Progenitor cell of endocrine pancreas (in vitro differentiated cells): ENCODE measurements at places on chromosomes 5 and 9. TPM values are rescaled to one million over a fixed set of nuclear protein-coding genes. Genes with fewer than 3 reads are reported as not detected.

Gene PSIP1
- 82.3 and 85.7 TPM in 2 replicates for total RNA-seq

- H3K4me1 ChIP-seq: no peaks in the 10 kb centered on the region
- no peaks in the 10 kb centered on the region for H3K27me3 ChIP-seq
- H3K4me3 ChIP-seq: no peak overlapping the region
- DNase-seq: no peak
- H3K36me3 ChIP-seq: no peaks in the 10 kb centered on the region
- H3K27ac ChIP-seq: no peak overlapping the region
Observed at GRCh38 chr9:9790216-9790872, 822.5 kb downstream of the PTPRD start.

- H3K27ac ChIP-seq: peak overlapping the region; percentile 95
- H3K4me1 ChIP-seq: peaks cover 11% of the 10 kb centered on the region
- H3K36me3 ChIP-seq: peaks cover 3% of the 10 kb centered on the region
- H3K27me3 ChIP-seq: no peaks in the 10 kb centered on the region
- no peak for DNase-seq
Observed at GRCh38 chr9:124940521-124940893, 376 bp downstream of the GOLGA1 start.

DNA sequence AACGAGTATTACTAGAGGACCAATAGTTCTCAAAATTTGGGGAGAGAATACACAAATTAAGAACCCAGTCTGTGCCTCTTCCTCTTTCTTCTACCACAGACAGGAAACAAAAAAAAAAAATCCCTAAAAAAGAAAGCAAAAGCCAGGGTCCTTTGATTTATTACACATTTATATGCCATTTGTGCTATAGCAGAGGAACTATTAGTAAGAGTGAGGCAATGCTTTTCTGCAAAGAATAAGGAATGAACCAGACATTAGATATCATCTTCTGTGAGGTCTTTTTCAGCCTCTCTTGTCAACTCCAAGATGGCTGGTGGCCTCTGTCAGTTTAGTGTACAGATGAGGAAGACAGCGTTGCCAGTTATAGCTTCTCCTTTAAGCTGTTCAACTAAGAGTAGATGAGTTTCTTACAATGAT is 127.6 kb downstream of the RFX3 start:
- H3K36me3 ChIP-seq: peaks cover 12% of the 10 kb centered on the region
- DNase-seq: no peak
- H3K27me3 ChIP-seq: no peaks in the 10 kb centered on the region
- H3K27ac ChIP-seq: no peak overlapping the region

DNA sequence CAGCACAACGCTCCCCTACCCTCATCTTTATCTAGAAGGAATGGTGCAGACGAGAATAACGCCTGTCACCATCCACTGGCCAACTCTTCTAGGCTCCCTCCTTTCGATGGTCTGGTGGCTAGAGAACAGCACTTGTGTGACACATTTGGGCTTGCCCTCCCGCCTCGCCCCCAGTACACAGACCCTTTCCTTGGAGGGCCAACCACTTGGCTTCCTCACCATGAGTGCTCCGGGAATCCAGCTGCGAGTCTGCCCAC is 1.4 kb downstream of the GNAQ start:
- DNase-seq: no peak
- peaks cover 42% of the 10 kb centered on the region for H3K4me1 ChIP-seq
- H3K4me3 ChIP-seq: peak overlapping the region; percentile 95
